Neural crest cell (in vitro differentiated cells): ENCODE measurements at places on chromosomes 2 and 18.

DNA sequence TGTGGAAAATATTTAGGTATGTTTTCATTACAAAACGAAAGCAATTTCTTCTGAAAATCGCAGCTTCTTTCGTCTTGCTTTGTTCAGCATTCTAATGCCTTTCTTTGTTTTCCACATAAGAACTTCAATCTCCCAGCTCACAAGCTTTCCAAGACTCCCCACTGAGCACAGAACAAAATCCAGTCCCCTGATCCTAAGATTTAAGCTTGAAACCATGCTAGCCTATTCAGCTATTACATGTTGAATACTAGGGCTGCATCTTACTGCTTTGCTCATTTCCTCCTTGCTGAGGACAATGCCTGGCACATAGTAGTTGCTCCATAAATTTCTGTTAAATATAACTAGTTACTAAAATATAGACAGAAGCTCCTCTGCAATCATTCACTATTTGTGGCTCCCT lies 160.6 kb downstream of the GALNT3 start:
- no peak for DNase-seq

- peak; percentile 70 for DNase-seq
Observed at GRCh38 chr18:3062798-3063680, 50.1 kb upstream of the LPIN2 start.

DNA sequence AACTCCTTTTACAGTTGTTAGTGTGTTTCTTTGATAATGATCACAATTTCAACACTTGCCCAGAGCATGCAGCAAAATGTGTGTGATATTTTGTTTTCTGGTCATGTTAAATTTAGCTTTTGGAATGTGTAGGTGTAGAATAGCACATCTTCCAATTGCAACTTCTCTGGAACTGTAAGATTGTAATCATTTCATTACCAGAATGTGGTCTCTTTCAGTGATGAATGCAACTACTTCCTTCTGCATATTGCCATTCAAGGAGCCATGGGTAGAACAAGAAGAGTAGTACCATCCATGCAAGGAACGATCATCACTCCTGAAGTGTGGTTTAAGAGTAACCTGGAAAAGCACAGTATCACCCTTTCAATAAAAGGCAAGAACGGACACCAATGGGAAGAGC lies 548.8 kb upstream of the ZNF804A start:
- no peak for DNase-seq

GRCh38 chr2:223075301-223076270 lies 23.6 kb downstream of the KCNE4 start:
- no peak for DNase-seq

DNA sequence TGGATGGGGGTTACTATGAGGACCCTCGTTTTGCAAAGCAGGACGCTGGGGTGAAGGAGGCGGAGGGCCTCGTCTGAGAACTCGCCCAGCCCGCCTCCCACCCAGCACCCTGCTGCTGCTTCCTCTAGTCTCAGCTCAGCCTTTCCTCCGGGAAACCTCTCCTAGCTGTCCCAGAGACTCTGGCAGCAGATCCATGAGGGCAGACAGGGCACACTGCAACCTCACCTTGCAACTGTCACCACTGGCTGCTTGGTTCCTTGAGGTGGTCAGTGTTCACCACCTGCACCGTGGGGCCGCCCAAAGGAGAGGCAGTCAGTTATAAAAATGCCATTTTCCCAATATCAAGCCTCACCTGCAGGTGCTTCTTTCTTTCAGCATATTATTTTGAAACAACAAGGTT lies 45.6 kb downstream of the PARD6G start:
- DNase-seq = no peak

DNA sequence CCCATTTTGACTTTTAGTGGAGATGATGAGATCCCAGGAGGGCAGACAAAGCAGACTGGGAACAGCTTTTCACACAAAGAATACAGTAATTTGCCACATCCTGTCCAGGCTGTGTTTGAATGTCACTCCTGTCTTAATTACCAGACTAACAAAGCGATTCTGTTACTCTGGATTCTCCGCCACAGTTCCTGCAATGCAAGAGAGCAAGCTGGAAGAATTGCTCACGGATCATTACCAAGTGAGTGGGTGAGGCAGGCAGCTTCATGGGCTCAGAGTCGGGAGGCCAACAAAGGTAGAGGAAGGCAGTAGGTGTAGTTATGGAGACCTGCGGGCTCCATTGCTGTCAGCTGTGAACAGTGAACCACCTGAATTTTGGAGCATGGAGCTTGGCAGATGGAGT lies 250.5 kb upstream of the ATP5MC3 start:
- DNase-seq = peak; percentile 9
